HepG2 (cell line): ENCODE measurements at places on chromosomes 1 and 21.

GRCh38 chr1:235954306-235955283 is 87.9 kb upstream of the LYST start:
- DNase-seq = peak; percentile 37

DNA sequence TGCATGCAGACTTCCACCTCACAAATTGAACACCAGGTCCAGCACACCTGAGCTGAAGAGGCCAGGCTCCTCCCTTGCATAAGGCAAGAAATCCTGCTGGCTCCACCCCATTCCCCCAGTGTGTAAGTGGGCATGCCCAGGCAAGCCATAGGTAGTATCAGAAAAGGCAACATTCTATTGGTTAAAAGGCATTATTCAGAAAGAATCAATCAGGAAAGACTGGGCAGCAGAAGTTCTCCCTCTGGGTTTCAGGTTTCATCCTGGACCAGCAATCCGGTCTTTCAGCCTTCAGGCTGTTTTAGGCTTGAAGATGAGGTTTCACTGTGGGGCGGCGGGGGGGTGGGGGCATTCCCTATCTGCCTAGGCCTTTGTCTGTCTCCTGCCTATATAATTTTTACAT is 42.0 kb upstream of the LHX8 start:
- DNase-seq = no peak

GRCh38 chr1:90204780-90205179 is 209.9 kb downstream of the ZNF326 start:
- DNase-seq = no peak

DNA sequence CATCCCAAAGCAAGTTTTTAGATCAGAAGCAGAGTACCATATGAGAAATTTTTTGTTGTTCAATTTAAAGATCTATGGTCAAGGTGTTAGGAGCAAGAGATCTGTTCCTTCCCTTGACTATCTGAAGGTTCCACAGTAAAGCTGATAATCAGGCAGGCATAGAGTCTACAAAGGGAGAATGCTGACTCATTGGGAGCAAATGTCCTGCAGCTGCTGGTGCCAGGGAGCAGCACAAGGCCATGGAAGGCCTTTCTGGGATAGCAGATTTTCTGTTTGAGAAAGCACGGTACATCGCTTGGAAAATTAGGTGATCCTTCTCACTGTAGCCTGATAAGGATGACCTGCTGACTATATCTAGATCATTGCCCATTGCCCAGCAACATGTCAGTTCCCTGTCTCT is 210.1 kb upstream of the C1orf87 start:
- peak; percentile 3 for DNase-seq

- DNase-seq = no peak
Measured at GRCh38 chr21:36820176-36821031, 121.5 kb downstream of the SIM2 start.

DNA sequence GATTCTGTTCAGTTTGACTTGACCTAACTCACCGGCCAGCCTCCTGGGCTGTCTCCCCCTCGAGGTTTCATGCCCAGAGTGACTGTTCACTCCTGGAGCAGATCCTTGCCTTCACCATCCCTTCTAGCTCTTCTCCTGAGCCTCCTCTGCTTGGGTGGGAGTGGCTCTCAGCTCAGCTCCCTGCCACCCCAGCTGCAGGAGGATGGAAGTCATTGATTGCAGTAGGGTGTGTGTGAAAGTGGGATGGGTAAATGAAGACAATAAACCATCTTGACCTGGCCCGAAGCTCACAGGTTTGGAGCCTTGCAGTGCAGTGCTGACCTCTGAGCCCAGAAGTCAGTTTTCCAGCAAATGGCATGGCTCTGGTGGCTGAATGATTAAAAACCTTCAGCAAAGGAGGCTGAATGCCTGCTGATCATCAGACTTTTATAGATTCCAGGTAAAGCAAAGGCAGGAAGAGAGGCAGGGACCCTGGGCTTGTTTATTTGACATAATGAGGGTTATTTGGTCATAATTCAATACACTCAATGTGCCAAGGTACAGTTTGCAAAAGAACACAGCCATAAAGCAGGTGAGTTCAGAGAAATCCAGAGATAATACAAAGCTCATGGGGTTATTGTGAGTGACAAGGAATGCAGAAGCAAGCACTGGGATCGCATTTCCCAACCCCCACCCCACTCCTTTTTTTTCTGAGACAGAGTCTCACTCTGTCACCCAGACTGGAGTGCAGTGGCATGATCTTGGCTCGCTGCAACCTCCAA is 17.5 kb upstream of the TFF3 start:
- no peak for DNase-seq

- DNase-seq = peak; percentile 63
Measured at GRCh38 chr1:9784508-9785133, 39.1 kb downstream of the CLSTN1 start.

DNA sequence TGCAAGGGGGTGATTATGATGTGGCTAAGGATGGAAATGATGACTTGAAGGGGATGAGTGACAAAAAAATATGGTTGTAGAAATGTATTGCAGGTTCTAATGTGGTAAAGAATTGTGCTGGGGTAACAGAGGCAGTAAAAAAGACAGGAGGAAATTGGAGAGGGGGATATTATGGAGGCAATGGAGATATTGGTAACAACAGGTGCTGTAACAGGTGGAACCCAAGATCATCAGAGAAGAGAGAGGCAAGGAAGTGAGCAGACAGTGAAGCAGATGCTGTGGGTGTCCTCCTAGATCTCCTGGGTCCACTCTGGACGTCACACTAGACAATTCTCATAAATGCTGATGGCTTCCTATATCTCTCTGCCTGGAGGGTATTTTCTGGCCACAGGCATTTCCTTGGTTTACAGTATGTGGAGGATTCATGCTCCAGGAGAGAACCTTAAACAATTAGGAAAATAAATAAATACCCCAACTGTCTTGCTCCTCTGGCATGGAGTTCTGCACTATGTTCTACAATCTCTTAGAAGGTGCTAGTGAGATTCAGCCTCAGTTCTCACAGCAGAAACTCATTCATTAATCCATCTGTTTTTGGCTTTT is 620.3 kb upstream of the PLXNA2 start:
- DNase-seq = no peak

DNA sequence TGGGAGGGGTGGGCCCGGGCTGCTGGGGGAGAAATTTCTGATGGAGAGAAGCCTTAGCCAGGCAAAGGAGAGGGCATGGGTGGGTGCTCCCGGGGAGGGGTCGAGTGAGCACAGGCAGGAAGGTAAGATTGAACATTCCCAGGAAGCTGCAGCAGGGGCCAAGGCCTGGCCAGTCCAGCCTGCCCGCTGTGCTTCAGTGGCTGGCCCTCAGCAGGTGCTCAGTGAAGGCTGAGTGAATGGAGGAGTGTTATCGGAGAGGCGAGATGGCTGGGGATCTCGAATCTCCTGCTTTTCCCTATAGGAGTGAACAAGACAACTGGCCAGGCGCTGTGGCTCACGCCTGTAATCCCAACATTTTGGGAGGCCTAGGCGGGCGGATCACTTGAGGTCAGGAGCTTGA is 20.9 kb downstream of the SPSB1 start:
- no peak for DNase-seq
